ENCODE measurements at places on chromosomes 13 and 19.

DNA sequence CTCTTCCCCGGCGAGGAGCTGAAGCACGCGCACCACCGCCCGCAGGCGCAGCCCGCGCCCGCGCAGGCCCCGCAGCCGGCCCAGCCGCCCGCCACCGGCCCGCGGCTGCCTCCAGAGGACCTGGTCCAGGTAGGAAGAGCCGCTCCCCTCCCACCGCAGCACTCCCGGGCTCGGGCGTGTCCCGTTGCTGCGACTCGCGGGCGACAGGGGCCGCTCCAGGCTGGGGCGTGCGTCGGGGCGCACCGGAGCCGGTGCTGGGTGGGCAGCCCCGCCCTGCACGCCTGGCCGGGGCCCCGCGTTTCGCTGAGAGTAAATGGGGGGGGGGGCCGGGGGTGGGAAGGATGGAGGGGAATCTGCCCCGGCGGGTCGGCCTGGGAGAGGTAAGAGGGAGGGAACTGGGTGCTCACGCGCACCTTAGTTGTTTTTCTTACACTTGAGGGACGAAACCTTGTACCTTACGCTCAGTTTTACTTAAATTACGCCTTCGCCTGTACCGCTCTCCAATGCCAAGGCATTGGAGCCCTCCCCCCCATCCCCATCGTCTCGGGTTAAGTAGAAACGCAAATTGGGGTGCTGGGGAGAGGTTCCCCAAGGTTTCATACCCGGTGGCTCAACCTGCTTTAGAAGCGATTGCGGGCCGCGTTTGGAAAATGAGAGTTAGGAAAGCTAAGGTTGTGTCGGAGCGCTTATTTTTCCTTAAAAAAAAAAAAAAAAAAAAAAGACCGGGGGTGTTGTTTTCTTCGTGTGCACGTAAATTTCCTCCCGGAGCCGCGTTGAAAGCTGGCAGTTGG, 850 bp downstream of the KLF5 start:
- DNase-seq: peak; percentile 8

DNA sequence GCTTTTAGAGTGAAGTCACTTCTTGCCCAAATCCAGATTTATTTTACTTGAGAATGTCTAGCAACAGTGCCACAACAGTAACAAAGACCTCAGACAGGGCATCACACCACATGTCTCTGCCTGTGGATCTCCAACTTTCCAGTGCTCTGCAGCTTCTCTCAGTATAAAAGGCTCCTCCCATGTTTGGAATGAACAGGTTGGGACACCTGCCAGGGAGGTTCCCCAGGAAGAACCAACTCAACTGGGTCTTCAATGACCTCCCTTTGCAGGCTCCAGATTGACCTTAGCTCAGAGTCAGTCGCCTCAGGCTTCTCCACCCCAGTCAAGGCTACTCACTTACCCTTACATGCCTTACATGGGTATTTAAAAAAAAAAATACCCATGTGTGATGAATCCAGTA, 3.4 kb downstream of the ZNF823 start:
- DNase-seq: no peak

DNA sequence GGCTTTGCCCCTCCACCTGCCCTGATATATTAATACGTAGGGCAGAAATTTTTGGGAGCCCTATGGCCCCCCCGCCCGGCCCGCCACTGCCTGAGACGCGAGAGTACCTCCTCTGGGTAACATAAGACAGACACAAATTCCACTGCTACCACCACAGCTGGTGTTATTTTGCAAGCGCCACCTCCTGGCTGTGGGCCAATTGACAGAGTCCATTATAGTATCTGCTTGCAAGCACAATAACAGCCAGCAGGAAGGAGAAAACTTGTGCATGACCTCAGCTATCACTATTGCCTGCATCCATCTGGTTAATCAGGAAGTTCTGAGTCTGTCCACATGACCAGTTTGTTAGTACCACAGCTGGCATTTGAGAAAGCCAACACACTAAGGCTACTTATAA, 25.3 kb upstream of the OR10H2 start:
- DNase-seq: no peak

- DNase-seq: no peak
Observed at GRCh38 chr13:62525652-62526051, 1110.0 kb upstream of the PCDH20 start.

DNA sequence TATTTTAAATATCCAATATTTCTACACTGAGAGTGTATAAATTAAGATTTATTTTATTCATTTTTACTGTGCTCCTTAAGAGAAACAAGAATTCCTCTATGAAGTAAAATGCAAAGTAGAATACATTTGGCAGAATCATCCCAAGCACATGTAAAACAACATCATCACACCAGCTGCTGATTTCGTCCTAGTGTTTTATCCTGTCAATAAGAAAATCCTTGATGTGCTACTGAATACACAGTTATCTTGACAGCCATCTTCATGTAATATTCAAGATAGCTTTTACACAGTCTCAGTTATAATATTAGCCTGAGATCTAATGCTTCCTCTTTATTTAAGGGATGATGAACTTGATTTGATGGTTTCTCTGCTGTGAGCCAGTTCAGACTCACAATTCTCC, 282.4 kb downstream of the MZT1 start:
- no peak for DNase-seq

Data from amniotic stem cell (primary cell).